ENCODE measurements at places on chromosomes 11 and 22.
A peak's percentile ranks its signal among the peaks of the same experiment; 100 is the strongest.

DNA sequence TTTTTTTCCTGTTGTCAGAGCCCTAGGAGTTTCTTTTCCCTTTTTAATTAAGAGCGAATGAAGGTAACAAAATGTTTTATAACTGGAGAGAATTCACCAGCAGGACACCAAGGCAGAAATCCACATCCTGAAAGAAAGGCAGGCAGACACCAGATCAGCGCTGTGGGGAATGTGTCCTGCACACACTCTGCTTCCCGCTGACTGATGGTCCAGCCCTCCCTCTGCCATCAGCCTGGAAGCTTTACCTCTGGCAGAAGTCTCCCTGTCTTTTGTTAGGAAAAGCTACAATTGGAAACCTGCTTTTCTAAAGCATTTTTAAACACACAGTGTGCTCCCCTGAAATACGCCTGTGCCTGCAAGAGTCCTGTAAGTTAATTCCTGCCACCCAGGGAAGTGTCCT is 638.5 kb downstream of the NTM start:
- no peak overlapping the region for H3K27ac ChIP-seq
- no peak overlapping the region for H3K4me3 ChIP-seq
- no peaks in the 10 kb centered on the region for H3K27me3 ChIP-seq
- H3K36me3 ChIP-seq = no peaks in the 10 kb centered on the region

DNA sequence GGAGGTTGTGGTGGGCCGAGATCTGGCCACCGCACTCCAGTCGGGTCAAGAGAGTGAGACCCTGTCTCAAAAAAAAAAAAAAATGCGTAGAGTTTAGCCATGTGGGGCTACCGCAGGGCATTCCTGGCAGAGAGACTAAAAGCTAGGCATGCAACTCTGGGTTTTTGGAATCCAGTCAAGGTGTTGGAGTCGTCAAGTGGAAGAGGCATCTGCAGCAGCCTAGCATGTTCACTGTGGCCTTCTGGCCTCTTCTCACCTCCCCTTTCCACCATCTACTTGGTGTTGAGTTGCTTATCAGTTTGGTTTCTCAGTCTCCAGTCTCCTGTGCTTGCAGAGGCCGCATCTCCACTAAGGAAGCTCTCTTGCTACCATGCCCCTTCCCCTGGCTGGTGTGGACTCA is 572.5 kb downstream of the NTM start:
- no peaks in the 10 kb centered on the region for H3K36me3 ChIP-seq
- H3K27me3 ChIP-seq = no peaks in the 10 kb centered on the region
- H3K4me1 ChIP-seq = no peaks in the 10 kb centered on the region
- H3K27ac ChIP-seq = no peak overlapping the region

DNA sequence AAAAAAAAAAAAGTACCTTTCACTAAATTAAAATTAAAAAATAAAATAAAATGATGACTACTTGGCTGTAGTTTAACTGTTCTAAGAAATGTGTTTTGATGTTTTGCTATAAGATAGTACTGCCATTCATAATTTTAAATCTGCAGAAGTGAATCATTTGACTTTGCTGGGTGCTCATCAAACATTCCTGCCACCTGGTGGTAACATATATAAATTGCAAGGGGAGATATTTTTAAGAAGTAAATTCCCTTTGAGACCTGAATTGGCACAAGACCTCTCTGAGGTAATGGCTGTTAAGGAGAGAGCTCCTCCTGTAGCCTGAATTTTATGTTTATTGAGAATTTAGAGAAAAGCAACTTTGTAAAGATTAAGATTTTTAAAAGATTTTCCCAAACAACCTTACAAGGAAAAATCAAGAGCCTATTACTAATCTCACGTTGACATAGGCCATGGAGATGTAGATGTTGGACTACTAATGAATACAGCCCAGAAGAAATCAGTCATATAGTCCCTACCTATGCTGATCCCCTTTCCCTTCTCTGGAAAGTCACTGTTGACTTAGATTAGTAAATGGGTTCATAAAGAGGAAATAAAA is 11.9 kb upstream of the NARS2 start:
- H3K27ac ChIP-seq = no peak overlapping the region
- H3K4me1 ChIP-seq = no peaks in the 10 kb centered on the region
- DNase-seq = no peak
- no peak overlapping the region for H3K4me3 ChIP-seq

GRCh38 chr11:65896034-65896999 is 3.9 kb downstream of the FOSL1 start:
- DNase-seq = no peak
- H3K27me3 ChIP-seq = peaks cover 8% of the 10 kb centered on the region
- no peak overlapping the region for H3K27ac ChIP-seq
- peaks cover 50% of the 10 kb centered on the region for H3K4me1 ChIP-seq
- H3K4me3 ChIP-seq = no peak overlapping the region

GRCh38 chr11:34667810-34668582 is 47.1 kb downstream of the EHF start:
- H3K4me3 ChIP-seq = no peak overlapping the region
- H3K27me3 ChIP-seq = no peaks in the 10 kb centered on the region
- H3K27ac ChIP-seq = no peak overlapping the region
- H3K36me3 ChIP-seq = no peaks in the 10 kb centered on the region

- no peak overlapping the region for H3K4me3 ChIP-seq
- H3K4me1 ChIP-seq = no peaks in the 10 kb centered on the region
- no peaks in the 10 kb centered on the region for H3K27me3 ChIP-seq
- no peak for DNase-seq
- H3K36me3 ChIP-seq = peaks cover 89% of the 10 kb centered on the region
Measured at GRCh38 chr22:31465307-31465706, 24.3 kb downstream of the EIF4ENIF1 start.

DNA sequence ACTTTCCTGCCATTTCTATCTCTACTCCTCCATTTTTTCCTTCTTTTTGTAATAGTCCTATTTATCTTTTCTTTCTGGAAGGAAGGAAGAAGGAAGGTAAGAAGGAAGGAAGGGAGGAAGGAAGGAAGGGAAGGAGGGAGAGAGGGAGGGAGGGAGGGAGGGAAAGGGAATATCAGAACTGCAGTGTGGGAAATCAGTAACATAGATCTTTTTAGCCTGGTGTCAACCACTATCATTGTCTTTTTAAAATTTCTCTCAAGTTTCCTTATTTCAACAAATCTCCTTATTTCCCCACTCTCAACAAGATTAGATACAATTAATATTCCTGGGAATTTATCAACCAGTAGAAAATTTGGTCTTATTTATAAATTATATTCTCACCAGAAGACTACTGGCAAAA is 33.7 kb downstream of the OR52E1 start:
- H3K4me1 ChIP-seq = no peaks in the 10 kb centered on the region
- no peaks in the 10 kb centered on the region for H3K27me3 ChIP-seq
- H3K4me3 ChIP-seq = no peak overlapping the region
- DNase-seq = no peak

- H3K4me3 ChIP-seq = peak overlapping the region; percentile 32
- peaks cover 13% of the 10 kb centered on the region for H3K4me1 ChIP-seq
- H3K36me3 ChIP-seq = no peaks in the 10 kb centered on the region
- H3K27ac ChIP-seq = no peak overlapping the region
- H3K27me3 ChIP-seq = peaks cover 28% of the 10 kb centered on the region
Measured at GRCh38 chr11:370070-370941, 1.0 kb downstream of the B4GALNT4 start.

DNA sequence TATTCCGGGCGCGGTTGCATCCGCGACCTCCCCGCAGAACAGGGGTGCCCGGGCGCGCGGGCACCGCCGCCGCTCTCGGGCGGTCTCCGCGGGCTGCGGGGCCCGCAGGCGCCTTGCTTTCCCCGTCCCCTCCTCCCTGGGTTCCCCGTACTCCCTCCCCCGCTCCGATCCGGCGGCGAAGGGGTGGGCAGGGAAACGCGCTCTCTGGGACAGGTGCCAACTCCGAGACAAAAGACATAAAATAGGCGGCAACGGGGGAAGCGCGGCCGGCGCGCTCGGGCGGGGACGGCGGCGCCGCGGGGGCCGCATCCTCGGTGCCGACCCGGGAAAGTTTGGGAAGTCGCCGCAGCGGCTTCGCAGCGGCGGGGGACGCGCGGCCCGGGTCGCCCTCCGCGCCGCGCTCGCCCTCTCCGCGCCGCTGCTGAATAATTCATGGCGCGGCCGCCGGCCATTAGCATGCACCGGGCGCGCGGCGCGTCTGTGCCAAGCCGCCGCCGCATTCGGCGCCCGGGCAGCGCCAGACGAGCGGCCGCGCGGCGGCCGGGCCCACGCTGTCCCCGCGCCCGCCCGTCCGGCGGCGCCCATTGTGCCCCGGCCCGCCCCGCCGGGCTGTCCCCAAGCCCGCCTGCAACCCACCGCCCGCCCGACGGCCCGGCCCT is 78.7 kb upstream of the PPARA start:
- peak; percentile 97 for DNase-seq
- peak overlapping the region; percentile 97 for H3K27ac ChIP-seq
- H3K36me3 ChIP-seq = no peaks in the 10 kb centered on the region
- H3K27me3 ChIP-seq = no peaks in the 10 kb centered on the region
- H3K4me3 ChIP-seq = peak overlapping the region; percentile 74
- peaks cover 61% of the 10 kb centered on the region for H3K4me1 ChIP-seq

GRCh38 chr11:931385-931784 is 5.7 kb downstream of the AP2A2 start:
- DNase-seq = no peak
- H3K4me1 ChIP-seq = peaks cover 52% of the 10 kb centered on the region
- peak overlapping the region; percentile 66 for H3K27ac ChIP-seq
- no peaks in the 10 kb centered on the region for H3K36me3 ChIP-seq
- no peaks in the 10 kb centered on the region for H3K27me3 ChIP-seq

GRCh38 chr11:46162700-46163099 is 41.4 kb upstream of the PHF21A start:
- H3K27ac ChIP-seq = no peak overlapping the region
- H3K4me1 ChIP-seq = no peaks in the 10 kb centered on the region
- H3K27me3 ChIP-seq = peaks cover 2% of the 10 kb centered on the region
- DNase-seq = no peak
- no peak overlapping the region for H3K4me3 ChIP-seq

GRCh38 chr22:17085277-17086181 is 729 bp downstream of the IL17RA start:
- H3K4me3 ChIP-seq = peak overlapping the region; percentile 87
- DNase-seq = peak; percentile 72
- peaks cover 12% of the 10 kb centered on the region for H3K4me1 ChIP-seq
- peaks cover 27% of the 10 kb centered on the region for H3K27me3 ChIP-seq
- H3K27ac ChIP-seq = peak overlapping the region; percentile 92

DNA sequence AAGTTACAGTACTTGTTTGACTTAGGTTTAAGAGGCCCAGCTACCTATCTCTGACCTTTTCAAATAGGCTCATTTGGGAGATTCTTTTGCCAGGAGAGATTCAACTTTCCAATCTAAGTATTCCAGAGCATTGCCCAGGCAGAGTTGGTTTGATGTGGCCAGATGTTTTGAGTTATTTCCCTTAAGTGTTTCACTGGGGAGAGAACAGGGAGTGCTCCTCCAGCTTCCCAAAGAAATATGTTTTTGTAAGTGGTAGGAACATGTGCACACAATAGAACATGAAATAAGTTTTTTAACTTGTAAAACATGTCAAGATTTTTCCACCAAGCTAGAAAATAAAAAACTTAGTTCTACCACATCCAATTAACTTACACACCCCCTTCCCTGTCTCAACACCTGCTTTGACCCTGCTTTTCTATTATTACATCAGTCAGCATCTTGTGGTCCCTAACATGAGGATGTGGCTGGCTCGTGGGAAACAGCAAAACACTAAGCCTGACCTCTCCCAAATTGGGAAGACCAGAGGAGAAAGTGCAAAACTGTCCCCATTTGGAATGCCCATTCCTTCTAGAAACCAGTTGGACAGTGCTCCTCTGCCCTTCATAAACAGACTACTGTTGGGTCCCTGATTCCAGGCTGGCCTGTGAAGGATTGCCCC is 70.4 kb upstream of the RASSF10 start:
- H3K36me3 ChIP-seq = peaks cover 63% of the 10 kb centered on the region
- no peaks in the 10 kb centered on the region for H3K4me1 ChIP-seq
- no peak for DNase-seq
- H3K27me3 ChIP-seq = no peaks in the 10 kb centered on the region
- no peak overlapping the region for H3K27ac ChIP-seq

GRCh38 chr11:69370984-69371709 is 77.2 kb downstream of the MYEOV start:
- DNase-seq = peak; percentile 48
- H3K36me3 ChIP-seq = no peaks in the 10 kb centered on the region
- H3K4me3 ChIP-seq = no peak overlapping the region
- no peaks in the 10 kb centered on the region for H3K4me1 ChIP-seq
- no peaks in the 10 kb centered on the region for H3K27me3 ChIP-seq

GRCh38 chr11:17673951-17674350 is 45.4 kb upstream of the MYOD1 start:
- no peak overlapping the region for H3K27ac ChIP-seq

DNA sequence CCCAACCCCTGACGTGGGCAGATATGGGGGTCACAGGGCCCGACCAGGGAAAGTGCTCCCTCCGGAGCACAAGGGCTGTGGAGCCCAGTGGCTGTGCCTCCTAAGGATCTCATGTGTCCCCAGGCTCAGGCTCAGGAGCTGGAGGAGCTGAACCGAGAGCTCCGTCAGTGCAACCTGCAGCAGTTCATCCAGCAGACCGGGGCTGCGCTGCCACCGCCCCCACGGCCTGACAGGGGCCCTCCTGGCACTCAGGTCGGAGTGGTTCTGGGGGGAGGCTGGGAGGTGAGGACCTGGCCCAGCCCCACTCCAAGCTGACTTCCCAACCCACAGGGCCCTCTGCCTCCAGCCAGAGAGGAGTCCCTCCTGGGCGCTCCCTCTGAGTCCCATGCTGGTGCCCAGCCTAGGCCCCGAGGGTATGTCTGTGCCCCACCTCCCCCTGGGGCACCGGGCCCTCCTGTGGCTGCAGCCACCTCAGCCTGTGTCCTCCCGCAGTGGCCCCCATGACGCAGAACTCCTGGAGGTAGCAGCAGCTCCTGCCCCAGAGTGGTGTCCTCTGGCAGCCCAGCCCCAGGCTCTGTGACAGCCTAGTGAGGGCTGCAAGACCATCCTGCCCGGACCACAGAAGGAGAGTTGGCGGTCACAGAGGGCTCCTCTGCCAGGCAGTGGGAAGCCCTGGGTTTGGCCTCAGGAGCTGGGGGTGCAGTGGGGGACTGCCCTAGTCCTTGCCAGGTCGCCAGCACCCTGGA is 2.5 kb downstream of the RASSF7 start:
- H3K36me3 ChIP-seq = no peaks in the 10 kb centered on the region
- H3K4me3 ChIP-seq = no peak overlapping the region
- H3K4me1 ChIP-seq = peaks cover 21% of the 10 kb centered on the region
- no peak for DNase-seq
- no peak overlapping the region for H3K27ac ChIP-seq
- peaks cover 12% of the 10 kb centered on the region for H3K27me3 ChIP-seq

DNA sequence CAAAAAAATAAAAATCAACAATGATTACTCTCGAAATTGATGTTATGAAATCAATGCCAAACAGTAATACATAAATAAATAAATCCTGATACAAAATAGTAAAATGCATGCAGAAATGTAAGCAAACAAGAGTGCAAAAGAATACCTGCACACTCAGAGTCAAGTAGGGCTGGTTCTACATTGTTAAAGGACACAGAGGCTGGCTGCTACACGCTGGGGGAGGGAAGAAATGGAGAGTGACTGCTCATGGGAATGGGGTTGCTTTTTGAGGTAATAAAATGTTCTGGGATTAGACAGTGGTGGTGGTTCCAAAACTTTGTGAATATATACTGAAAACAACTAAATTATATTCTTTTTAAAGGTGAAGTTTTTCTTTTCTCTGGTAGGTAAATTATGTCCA is 32.1 kb downstream of the MAPK1 start:
- DNase-seq = no peak
- no peaks in the 10 kb centered on the region for H3K36me3 ChIP-seq
- no peaks in the 10 kb centered on the region for H3K4me1 ChIP-seq
- peak overlapping the region; percentile 40 for H3K27ac ChIP-seq

- no peaks in the 10 kb centered on the region for H3K27me3 ChIP-seq
- peak overlapping the region; percentile 59 for H3K27ac ChIP-seq
- H3K4me3 ChIP-seq = no peak overlapping the region
- no peak for DNase-seq
- peaks cover 25% of the 10 kb centered on the region for H3K4me1 ChIP-seq
Measured at GRCh38 chr22:27223317-27224177, 566.2 kb downstream of the MIAT start.
